ENCODE measurements at places on chromosomes 5 and 9.

- DNase-seq = peak; percentile 92
Measured at GRCh38 chr9:110116543-110116885, 91.4 kb downstream of the C9orf152 start.

- no peak for DNase-seq
Measured at GRCh38 chr5:150486402-150487198, 21.3 kb upstream of the NDST1 start.

GRCh38 chr5:87770601-87771121 is 357.9 kb upstream of the CCNH start:
- no peak for DNase-seq

DNA sequence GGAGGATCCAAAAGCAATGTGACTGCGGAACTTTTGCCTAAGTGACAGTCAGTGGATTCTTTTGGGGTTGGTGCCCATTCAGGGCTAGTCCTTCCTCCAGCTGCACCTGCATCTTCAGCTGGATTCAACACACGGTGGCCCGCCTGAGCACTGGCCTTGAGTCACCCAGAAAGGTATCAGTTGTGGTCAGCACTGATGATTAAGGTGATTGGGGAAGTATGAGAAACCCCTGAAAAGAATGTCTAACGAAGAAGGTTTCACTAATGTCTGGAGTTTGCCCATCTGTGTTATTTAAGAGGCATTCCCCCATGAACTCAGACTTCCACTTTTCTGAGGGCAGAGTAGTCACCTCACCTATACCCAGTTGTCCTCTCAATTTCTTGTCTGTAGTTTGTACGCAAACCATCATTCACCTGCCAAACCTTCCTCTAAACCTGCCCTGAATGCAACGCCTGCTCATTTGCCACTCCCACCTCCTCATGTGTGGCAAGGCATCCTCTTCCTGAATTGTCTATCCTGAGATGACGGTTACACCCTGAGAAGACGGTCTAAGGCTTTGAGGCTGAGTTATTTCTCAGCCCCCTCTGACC is 27.2 kb downstream of the CSF2 start:
- DNase-seq = no peak

DNA sequence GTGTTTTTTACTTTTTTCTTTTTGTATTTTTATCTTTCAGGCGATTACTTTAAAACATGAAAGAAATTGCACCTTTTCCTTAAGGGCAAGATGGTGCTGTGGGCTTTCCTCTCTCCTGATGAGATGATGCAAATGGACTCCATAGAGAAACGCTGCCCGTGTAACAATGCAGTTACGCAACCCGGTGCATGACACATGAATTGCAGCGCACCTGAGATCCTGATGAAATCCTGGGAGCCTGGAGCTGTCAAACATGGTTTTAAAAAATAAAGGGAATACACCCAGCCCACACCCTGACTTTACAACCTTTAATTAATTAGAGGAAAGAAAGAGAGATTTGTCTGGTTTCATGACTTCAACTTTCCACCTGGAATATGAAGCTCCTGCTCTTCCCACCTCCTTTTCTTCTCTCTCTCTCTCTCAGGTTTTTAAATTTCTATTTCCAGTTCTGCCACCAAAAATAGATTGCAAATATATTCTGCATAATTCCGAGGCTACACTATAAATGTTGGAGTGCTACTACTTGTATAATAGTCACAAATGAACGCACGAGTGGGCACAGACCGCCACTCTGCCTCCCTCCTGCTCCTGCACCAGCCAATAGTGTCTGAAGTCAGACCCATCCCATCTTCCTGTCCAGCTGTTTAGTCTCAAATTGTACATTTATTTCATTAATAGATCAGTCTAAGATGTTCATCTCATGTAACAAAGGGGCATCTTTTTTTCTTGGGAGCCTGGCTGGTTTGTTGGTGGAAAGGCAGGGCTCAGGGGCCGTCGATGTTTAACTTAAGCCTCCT is 179.1 kb downstream of the AUH start:
- DNase-seq = no peak

All from AG09309 (cell line).